Smooth muscle cell of trachea (primary cell): ENCODE measurements at places on chromosomes 5 and 9. TPM values are rescaled to one million over a fixed set of nuclear protein-coding genes. Genes with fewer than 3 reads are reported as not detected.

Gene TRPM6
- under 0.01 TPM in 2 replicates for total RNA-seq

Gene IL13
- total RNA-seq = not detected in 2 replicates

Gene TTC16
- total RNA-seq = 0.15 TPM in 1 of 2 replicates, not detected in the other

Gene DDX4
- total RNA-seq = under 0.01 TPM in 1 of 2 replicates, not detected in the other

Gene TRIM32
- total RNA-seq = 23.0 and 38.9 TPM in 2 replicates

Gene MEGF10
- under 0.01 TPM in 1 of 2 replicates, not detected in the other for total RNA-seq

Gene CATSPER3
- 0.17 TPM in 1 of 2 replicates, not detected in the other for total RNA-seq

Gene ARHGEF37
- total RNA-seq = 2.2 and 3.8 TPM in 2 replicates

Gene PCDHGA8
- 3.9 and 5.6 TPM in 2 replicates for total RNA-seq
